ENCODE measurements at places on chromosomes 16 and 17.

DNA sequence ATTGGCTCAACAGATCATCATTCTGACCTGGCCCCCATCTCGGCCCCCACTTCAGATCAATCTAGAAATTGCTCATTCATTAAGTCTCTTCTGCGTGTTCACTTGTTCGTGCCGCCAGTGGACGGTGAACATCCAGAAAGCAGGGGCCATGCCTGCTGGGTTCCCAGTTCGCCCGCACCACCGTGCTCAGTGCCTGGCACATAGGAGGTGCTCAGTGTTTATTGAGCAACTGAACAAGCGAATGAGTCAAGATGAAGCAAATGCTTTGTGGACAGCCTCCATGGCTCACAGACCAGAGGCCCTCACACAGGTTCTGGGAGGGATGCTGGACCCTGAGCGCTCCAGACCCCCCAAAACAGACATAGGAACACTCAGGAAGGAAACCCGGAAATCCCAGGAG lies 13.9 kb downstream of the BEAN1 start:
- no peak overlapping the region for H3K27ac ChIP-seq
- no peaks in the 10 kb centered on the region for H3K27me3 ChIP-seq
- no peak overlapping the region for H3K4me3 ChIP-seq
- no peaks in the 10 kb centered on the region for H3K4me1 ChIP-seq
- no peaks in the 10 kb centered on the region for H3K36me3 ChIP-seq

DNA sequence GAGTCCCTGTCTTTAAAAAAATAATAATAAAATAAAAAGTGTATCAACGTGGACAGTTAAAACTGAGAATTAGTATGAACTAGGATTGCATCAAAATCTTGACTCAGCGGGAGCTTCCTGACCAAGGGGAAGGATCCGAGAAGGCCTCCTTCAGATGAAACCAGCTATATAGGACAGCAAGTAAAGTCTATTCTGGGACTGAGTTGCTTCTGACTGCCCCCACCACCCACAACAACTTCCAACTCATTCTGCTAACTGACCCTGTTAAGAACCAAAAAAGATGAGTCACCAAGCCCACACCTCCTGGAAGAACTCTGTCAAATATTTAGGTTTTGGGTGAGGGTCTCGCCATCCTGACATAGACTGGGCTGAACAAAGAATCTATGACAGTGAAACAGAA lies 24.9 kb downstream of the MPP3 start:
- peaks cover 44% of the 10 kb centered on the region for H3K36me3 ChIP-seq
- H3K4me3 ChIP-seq = no peak overlapping the region
- H3K27me3 ChIP-seq = no peaks in the 10 kb centered on the region
- H3K27ac ChIP-seq = no peak overlapping the region

DNA sequence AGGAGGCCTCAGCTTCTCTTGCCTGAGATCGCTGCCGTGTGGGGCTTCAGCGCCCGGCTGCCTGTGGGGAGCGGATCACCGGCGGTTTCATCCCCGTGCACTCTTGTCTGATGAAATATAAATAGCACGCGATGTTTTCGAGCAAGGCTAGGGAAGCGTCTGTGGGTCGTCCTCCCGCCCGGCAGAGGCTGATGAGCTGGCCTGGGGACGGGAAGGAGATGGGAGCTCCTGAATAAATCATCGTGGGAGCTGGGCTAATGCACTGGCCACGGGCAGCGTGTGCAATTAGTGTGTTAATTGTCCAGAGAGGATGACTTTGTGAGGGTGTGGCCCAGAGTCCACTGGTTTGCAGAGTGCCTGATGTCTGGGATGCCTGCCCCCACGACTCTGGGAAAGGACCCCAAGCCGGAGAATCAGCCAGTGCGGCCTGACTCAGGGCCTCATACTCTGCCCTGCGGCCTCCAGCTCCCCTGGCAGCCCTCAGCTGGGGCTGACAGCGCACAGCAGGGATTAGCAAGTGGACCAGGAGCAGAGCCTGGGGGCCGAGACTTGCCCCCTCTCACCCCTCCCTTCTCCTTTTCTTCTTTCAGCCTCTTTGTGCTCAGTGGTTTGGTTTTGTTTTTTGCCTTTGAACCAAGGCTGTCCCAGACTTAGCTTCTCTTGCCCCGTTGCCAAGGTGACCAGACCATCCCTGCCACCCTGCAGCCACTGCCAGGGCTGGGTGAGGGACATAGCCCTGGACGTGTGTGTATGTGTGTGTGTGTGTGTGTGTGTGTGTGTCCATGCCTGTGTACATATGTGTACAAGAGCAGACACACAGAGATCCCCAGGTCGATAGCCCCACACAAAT lies 21.4 kb downstream of the KCNJ12 start:
- H3K4me1 ChIP-seq = peaks cover 17% of the 10 kb centered on the region
- H3K27ac ChIP-seq = peak overlapping the region; percentile 27
- H3K27me3 ChIP-seq = no peaks in the 10 kb centered on the region

GRCh38 chr16:47780213-47780875 lies 319.2 kb downstream of the PHKB start:
- no peaks in the 10 kb centered on the region for H3K27me3 ChIP-seq
- DNase-seq = no peak
- H3K36me3 ChIP-seq = no peaks in the 10 kb centered on the region
- H3K27ac ChIP-seq = no peak overlapping the region
- no peaks in the 10 kb centered on the region for H3K4me1 ChIP-seq

DNA sequence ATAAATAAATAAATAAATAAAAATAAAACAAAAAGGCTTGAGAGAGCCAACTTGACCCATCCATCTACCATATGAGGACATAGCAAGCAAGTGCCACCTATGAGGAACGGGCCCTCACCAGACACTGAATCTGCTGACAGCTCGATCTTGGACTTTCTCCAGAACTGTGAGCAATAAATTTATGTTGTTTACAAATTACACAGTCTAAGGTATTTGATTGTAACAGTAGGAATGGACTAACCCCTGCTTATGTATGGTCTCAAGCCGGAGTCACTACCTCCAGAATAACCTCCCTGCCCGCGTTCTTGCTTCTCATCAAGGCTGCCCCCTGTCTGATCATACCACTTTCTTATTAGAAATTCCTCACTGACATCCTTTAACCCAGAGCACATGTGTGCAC lies 9.9 kb downstream of the SLC5A11 start:
- peaks cover 8% of the 10 kb centered on the region for H3K4me1 ChIP-seq
- peak; percentile 26 for DNase-seq
- H3K4me3 ChIP-seq = no peak overlapping the region
- H3K27ac ChIP-seq = no peak overlapping the region
- H3K36me3 ChIP-seq = no peaks in the 10 kb centered on the region

Measured in sigmoid colon (tissue), 7 donors.